ENCODE measurements at places on chromosomes 7 and 10.

- no peak for DNase-seq
These were observed 90.3 kb upstream of the ZNF438 start for GRCh38 chr10:31121757-31122577.

- no peak for DNase-seq
These were observed 341.5 kb upstream of the AOAH start for GRCh38 chr7:37065779-37066271.

DNA sequence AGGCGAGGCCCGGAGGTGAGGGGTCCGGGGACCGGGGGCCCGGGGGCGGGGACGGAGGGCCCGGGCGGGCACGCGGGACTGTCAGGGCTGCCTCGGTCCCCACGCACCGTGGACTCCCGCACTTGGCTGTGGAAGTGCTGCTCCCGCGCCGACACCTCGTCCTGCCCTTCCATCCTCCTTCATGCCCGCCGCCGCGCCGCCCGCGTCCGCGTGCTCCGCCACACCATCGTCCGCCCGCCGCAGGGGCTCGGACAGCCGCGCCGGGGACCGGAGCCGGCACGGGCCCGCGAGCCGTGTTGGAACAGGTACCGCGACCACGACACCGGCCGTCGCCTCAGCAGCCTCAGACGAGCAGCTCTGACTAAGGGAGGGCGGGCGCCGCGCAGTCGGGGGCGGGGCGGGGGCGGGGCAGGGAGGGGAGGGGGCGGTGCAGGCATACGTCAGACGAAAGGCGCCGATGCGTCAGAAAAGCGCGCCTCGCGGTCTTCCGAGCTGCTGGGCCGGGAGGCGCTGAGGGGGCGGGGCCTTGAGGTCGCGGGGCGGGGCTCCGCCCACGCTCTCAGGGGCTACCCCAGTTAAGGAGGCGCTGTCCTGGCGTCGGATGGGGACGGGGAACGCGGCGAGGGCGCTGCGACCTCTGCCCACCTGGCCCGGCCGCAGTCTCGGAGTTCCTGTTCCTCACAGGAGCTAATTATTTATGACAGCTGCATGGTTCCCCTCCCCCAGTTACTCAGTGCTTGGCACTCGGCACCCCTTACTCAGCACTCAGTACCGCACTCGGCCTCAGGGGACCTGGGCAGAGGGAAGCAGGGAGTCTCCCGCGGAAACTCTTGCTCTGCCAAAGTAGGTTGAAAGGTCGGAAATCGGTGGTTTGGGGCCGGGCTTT lies at the start of gene LMBR1:
Gene LMBR1 (minus strand): TSS at position 363 of the 886 bp plus-strand sequence. CDS start 190 bp downstream, at position 173.
- peak; percentile 86 for DNase-seq

DNA sequence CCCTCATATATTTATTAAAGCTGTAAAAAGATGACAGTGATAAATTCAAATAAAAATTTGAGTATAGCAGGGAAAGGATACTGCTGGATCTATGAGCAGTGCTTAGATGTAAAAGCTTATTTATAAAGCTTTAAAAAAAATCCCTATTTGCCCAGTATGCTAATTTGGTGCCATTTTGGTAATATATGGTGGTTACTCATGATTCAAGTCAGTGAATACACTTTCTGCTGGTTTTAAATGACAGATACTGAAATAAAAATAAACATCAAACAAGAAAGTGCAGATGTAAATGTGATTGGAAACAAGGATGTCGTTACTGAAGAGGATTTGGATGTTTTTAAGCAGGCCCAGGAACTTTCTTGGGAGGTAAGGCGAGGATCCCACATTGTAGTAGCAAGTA lies 134.4 kb upstream of the SAMD8 start:
- DNase-seq, result no peak

DNA sequence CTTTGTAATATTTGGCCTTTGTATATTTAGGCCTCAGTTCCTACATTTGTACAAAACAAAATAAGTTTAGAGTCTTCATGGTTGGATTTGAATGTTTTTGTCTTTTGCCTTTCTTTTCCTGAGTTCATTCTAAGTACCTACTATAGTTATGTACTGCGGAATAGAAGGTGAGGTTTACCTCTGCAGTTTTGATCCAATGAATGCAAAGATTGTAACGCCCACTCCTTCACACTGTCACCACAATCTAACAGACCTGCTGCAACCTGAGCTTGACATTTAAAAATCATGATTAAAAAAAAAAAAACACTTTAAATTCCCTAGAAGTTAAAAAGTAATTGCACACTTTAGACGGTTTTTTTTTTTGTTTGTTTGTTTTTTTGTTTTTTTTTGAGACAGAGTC lies 145.0 kb downstream of the CALCR start:
- DNase-seq, result no peak

DNA sequence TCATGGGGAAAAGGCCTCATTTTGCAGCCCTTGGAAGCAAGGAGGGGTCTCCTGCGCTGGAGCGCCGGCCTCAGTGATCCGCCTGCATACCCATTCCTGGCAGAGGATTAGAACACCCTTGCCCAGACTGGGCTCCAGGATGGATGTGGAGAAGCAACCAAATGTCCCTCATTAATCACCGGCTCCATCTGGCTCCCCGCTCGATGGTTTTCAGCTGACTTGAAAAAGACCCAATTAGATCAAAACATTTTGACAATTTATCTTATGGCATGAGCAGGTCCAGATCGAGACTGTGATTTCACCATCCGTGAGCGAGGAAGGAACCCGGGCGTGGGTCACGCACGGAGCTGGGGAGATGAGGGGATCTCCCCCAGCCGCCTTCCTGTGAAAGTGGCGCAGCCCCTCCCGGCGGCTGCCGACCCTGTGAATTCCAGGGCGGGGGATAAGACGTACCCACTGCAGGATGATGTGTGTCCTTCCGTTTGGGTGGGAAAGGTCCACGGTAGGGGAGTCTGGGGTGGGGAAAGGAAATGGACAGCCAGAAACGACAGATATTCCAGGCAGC lies 141.6 kb downstream of the EMX2 start:
- peak; percentile 51 for DNase-seq

DNA sequence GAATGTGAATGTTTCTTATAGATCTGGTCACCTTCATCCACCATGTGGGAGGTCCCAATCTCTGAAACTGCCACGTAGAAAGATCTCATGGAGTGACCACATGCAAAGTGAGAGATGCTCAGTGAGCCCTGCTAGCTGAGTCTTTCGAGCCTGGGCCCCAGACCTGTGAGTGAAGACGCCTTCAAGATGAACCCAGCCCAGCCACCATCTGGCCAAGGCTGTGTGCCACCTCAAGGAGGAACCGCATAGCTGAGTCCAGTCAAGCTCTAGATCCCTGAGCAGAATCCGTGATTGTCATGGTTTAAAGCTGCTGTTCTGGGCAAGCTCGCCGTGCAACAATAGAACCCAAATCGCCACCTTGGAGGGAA lies 20.2 kb upstream of the PPIF start:
- DNase-seq, result no peak

DNA sequence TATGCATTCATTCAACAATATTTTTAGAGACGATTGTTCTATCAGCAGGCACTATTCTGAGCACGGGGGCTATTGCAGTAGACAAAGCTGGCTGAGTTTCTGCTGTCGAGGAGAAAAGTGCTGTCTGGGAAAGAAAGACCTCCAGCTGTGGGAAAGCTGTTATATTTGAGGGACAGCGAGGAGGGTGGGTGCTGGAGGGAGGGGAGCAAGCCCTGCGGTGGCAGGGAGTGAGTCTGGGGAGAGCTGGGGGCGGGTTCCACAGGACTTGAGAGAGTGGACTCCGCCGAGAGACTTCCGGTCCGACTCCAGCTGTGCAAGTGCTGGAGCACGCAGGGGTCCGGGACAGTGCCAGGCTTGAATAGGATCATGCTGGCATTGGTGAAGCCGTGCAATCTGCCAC lies 602.1 kb upstream of the FOXK1 start:
- DNase-seq, result no peak

- no peak for DNase-seq
These were observed 62.7 kb downstream of the LGI1 start for GRCh38 chr10:93820434-93820833.

- DNase-seq, result no peak
These were observed 805 bp downstream of the MSRB2 start for GRCh38 chr10:23095966-23096801.

GRCh38 chr10:9656386-9656785 lies 1361.3 kb upstream of the CELF2 start:
- DNase-seq, result no peak

GRCh38 chr10:28793482-28793881 lies 116.2 kb downstream of the BAMBI start:
- no peak for DNase-seq

- no peak for DNase-seq
These were observed 14.8 kb downstream of the CYP26A1 start for GRCh38 chr10:93088466-93088865.

- DNase-seq, result no peak
These were observed 8.2 kb downstream of the VIPR2 start for GRCh38 chr7:159136442-159136841.

GRCh38 chr7:139511315-139511714 lies 12.2 kb upstream of the CLEC2L start:
- no peak for DNase-seq

GRCh38 chr7:41491883-41492471 lies 210.9 kb downstream of the INHBA start:
- no peak for DNase-seq

GRCh38 chr7:17709599-17709998 lies 230.7 kb downstream of the SNX13 start:
- DNase-seq, result no peak

GRCh38 chr10:24900888-24901685 lies 51.3 kb downstream of the PRTFDC1 start:
- DNase-seq, result no peak

GRCh38 chr7:93890464-93891068 lies at the start of gene TFPI2:
TFPI2 (minus strand) TSS chr7:93890753; CDS start chr7:93890678, 75 bp downstream.
- no peak for DNase-seq

- no peak for DNase-seq
These were observed 9.5 kb upstream of the BLNK start for GRCh38 chr10:96280859-96281258.

Data from spinal cord (tissue), 10 donors.